ENCODE measurements at places on chromosomes 16 and 17.

DNA sequence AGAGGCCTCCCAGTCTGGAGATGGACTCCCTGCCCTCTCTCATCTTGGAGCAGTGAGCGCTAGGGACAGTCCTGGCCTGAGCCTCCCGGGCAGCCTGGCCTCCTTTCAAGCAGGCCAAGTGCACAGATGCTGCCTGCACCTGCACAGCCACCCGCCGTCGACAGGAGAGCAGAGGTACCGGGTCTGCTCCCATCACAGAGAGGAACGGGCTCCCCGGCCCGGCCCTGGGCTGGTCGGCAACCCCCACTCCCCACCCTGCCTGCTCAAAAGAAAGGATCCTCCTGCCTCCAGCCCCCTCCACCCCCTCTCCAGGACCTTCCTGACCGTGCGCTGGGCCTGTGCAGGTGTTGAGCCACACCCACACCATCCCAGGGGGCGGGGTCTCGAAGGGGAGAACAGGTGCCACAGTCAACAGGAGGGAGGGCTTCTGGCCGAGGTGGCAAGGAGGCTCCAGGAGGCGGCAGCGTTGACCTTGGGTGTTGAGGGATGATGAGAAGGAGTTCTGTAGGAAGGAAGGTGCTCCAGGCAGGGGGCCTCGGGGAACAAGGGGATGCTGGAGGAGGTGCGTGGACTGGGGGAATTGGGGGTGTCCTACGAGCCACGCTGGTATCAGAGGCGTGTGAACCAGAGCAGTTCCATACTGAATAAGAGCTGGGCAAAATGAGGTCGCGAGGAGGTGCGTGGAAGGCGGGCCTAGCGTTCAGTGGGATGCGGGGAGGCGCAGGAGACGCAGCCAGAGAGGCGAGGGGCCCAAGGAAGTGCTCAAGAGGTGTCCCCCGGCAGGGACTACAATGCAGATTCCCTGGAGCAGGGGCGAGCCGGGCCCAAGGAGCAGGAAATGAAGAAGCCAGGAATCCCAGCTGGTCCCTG lies 967 bp upstream of the CDH15 start:
- peak; percentile 58 for DNase-seq

DNA sequence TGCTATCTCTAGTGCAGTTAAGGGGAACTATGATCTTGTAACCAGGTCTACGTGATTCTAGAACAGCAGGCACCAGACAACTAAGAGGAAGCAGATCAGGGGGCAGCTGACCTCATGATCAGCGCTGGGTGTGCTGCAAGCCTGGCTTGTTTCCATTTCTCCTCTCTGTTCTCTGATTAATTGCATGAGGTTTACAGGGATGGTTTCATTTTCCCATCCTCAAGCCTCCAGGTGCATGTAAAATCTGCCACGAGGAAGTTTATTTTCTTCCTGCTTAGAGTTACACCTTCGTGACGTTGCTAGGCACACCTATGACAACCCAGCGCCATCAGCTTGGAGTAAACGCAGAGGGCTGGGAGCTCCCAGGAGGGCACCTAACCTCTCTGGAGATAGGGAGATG lies 4.3 kb upstream of the NUPR1 start:
- peak; percentile 31 for DNase-seq

GRCh38 chr16:24626256-24626655 lies 86.9 kb downstream of the RBBP6 start:
- DNase-seq = no peak

- DNase-seq = no peak
These were observed 129.7 kb upstream of the GSE1 start for GRCh38 chr16:85483424-85483823.

- no peak for DNase-seq
These were observed 13.6 kb upstream of the DOC2B start for GRCh38 chr17:194828-195602.

- DNase-seq = no peak
These were observed 9.4 kb upstream of the ARHGAP23 start for GRCh38 chr17:38418693-38419507.

DNA sequence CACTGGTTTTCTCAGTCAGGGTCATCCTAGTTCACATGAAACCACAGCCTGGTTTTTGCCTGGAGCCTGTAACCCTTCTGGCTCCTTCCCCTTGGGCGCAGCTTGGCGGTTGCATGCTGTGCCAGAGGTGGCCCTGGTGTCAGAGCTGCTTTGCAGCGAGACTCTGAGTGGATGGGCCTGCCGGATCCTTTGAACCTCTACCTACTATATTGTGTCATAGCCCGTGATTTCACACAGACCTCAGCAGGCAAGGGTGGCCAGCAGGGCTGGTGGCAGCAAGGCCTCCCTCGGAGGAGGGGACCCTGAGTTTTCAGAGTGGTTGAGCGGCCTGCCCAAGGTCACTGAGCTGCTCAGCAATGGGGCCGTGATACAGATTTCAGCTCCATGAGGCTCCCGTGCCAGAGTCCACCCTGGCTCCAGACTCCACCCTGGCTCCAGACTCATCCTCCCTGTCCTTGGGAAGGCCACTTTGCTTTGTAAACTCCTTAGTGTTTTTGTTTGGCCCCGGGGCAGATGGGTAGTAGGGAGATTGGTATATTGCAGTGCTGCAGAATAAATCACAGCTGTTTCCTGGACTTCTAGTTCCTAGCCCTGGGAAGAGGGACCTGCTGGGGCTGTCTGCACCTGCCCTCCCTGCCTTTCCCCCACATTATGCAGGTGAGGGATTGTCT lies 9.7 kb downstream of the MPRIP start:
- peak; percentile 36 for DNase-seq

- DNase-seq = peak; percentile 64
These were observed 429 bp downstream of the KIF1C start for GRCh38 chr17:4998027-4998731.

- DNase-seq = peak; percentile 51
These were observed at the start of gene GPRC5B for GRCh38 chr16:19884611-19885450. Gene GPRC5B (minus strand): TSS chr16:19884848. CDS start chr16:19872845, 12,003 bp downstream.

GRCh38 chr17:62749926-62750325 lies 58.2 kb downstream of the MARCHF10 start:
- DNase-seq = no peak

DNA sequence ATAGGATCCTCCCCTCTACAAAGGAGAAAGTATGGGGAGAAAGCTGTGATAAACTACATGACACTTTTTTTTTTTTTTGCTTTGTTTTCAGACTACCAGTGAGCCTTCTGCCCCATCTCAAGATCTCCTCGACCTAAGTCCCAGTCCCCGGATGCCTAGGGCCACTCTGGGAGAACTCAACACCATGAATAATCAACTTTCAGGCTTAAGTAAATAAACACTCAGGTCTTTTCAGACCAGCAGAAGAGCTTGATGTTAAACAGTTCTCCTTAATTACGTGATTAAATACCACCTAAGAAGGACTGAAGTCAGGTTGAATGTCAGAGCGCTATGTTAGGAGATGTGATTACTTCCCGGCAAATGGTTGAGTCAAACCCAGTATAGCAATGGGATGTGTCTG lies 31.4 kb downstream of the COX11 start:
- DNase-seq = no peak

DNA sequence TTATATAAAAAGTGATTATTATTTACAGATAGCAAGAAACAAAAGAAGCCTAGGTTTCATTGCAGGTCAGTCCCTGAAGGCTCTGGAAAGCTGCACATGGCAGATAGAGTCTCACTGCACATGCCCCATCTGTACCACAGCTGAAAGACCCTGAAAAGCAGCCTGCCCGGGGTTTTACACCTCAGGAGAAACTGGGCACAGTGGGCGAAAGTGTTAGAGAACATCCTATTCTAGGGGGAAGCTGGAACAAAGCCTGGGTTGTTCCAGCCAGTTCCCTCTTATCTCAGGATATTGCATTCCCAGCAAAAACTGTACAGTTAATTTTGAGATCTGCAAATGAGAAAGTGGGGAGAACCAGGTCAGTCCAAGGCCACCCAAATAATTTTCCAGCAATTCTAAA lies 419.7 kb downstream of the CNTNAP4 start:
- DNase-seq = no peak

DNA sequence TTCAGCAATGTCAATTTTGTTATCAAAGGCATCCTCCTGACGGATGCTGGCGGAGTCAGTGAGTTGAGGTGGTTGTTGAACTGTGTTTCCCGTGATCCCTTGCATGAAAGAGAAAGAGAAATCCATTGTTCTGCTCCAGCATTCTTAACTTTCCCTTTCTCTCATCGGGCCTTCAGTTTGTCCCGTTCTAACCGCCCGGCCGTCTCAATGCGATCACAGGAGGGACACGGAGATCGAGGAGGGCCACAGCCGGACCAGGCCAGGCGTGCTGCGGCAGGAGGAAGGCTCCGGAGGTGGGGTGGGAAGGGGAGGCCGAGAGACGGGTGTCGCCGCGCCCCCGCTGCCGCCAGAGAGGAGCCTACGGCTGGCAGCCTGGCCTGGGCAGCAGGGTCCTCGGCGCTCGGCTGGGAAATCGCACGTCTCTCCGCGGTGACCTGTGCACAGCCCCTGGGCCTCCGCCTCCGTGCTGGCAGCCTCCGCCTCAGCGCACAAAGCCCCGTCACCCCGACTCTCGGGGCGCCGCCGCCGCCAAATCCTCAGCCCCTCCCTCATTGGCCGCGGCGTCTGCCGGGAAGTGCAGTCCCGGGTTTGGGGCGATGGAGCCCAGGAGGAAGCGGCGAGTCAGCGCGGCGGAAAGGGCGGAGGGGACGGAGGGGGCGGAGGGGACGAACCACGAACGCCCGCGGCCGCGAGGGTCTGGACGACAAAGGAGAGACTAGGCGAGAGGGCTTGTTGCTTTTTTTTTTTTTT lies 38.1 kb downstream of the SOST start:
- DNase-seq = peak; percentile 78

DNA sequence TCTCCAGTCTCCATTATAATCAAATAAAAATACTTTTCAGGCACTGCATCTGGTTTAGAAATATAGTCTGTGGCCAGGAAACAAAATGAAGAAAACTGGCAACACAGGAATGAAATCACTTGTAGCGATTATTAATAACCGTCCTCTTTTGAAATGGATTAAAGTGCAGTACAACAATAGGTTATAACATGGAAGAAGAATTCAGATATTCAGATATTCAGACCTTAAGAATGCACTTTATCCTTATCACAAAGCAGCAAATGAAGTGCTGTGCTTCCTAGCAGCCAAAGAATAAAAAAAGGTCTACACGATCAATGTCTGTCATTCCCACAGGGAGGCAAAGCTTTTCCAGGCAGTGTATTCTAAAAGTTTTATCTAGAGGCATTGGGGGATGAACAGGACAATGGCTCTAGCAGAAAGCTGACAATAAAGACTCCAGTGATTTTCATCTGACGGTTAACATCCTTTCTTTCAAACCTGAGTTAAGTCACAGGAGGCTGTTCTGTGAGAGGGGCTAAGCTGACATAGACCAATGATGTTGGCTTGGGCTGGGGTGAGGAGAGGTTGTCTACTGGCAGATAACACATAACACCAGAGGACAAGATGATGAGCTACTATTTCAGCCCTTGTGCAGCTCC lies 259.2 kb downstream of the SLC39A11 start:
- no peak for DNase-seq

All from body of pancreas (tissue), 4 donors.